ENCODE measurements at places on chromosomes 5 and 9.

- DNase-seq, result no peak
These were observed 3.9 kb downstream of the RASGRF2 start for GRCh38 chr5:80963966-80964481.

DNA sequence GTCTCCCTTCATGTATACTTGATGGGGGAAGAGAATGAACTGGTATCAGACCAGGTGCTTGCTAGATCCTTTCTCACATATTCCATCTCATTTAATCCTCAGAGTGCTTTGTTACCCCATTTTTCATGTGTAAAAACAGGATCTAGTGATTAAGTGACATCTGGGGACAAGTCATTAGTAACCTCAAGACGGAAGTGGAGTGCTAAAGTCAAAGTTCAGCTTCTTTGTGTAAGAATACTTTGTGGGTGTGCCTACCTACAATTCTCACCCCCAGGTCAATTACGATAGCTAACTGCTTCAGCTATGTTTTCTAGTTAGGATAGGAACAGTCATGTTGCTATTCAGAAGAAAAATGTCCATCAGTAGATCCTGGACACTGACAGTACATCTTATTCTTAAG, 3.1 kb upstream of the FAM120AOS start:
- no peak for DNase-seq

GRCh38 chr5:178449163-178450070, 140.8 kb downstream of the COL23A1 start:
- DNase-seq, result no peak

DNA sequence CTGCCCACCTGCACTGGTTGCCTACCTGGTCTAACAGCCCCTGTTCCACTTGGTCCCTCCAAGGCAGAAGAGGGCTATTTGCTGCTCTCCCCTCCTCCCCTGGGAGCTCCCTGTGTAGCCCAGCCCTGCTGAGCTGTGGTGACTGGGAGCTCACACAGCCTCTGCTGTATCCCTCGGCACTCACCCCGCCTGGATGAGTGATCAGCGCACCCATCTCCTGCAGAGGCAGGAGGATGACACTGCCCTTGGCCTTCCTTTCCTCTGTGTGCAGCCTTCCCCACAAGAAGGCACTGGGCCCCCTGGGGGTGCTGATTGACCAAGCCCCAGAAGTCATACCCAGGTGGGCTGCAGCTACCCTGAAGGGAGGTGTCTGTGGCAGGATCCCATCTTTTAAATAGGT, 134.2 kb downstream of the ADAMTS2 start:
- no peak for DNase-seq

GRCh38 chr5:173238312-173239232, 3.6 kb upstream of the NKX2-5 start:
- peak; percentile 50 for DNase-seq

GRCh38 chr5:82642313-82642712, 364.2 kb upstream of the RPS23 start:
- no peak for DNase-seq

- DNase-seq, result no peak
These were observed 5.1 kb upstream of the CLINT1 start for GRCh38 chr5:157864067-157864466.

DNA sequence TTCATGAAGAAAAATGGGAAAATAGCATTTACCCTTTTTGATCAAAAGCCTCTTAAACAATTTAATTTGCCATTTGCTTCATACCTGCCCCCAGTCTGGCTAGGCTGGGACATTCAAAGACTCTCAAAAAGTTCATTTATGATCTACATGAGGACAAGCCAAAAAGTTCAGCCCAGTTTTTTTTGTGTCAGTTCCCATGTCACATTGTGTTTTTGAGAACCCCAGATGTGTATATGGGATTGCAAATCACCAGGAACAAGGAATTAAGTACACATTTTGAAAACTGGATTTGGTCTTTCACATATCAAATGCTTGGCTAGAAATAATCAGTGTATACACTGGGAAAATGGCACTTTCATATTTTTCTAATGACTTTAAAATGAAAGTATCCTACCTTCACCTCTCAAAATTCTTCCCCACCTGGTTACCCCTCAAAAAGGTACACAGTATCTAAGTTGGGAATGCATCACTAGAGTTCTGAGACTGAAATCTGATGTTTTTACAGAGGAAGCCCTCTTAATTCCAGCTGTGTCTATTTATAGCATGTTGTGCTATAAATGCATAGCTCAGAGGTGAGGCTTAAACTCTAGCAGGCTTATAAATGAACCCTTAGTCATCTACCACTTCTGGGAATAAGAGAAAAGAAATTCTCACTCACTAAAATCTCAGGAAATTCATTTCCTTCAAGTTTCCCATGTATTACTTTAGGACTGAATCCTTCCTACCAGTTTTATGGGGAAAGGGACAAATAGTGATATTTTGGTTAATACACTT, 9.3 kb downstream of the STOM start:
- no peak for DNase-seq

DNA sequence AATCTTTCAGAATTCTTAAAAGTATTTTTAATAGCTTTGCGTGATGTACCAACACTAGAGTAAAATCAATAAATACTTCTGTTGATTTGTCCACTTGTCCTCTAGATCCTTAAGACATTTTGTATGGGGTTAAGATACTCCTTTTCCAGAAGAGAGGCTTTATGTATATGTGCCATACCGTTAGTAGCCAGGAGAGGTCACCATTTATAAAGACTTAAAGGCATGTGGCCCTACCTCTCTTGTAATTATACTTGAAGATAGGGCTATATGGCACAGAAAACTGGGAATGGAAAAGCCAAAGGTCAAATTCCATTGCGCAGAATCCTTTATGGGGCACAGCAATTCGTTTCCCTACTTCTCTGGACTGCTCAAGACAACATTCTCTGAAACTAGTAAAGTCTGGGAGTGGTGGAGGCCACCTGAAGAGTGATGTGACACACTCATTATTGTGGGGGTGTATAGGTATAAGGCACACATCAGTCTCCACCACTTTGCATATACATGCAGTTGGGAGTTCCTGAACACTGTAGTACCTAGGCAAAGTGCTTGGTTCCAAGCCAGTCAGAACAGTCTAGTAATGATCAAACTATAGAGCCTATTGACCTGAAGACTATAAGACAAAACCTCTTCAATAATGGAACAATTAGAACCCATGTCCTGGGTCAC, 140.1 kb upstream of the FBXL17 start:
- DNase-seq, result no peak

GRCh38 chr5:164649266-164649665, 1143.8 kb downstream of the MAT2B start:
- DNase-seq, result no peak

GRCh38 chr5:5585751-5586341, 163.4 kb downstream of the ICE1 start:
- DNase-seq, result no peak

- DNase-seq, result no peak
These were observed 10.2 kb downstream of the RETREG1 start for GRCh38 chr5:16606628-16607027.

GRCh38 chr9:73151653-73152542, at the start of gene ANXA1:
ANXA1 (plus strand) TSS chr9:73151865; CDS start chr9:73158536, 6,671 bp downstream.
- no peak for DNase-seq

GRCh38 chr9:111076519-111076918, 38.2 kb upstream of the LPAR1 start:
- no peak for DNase-seq

DNA sequence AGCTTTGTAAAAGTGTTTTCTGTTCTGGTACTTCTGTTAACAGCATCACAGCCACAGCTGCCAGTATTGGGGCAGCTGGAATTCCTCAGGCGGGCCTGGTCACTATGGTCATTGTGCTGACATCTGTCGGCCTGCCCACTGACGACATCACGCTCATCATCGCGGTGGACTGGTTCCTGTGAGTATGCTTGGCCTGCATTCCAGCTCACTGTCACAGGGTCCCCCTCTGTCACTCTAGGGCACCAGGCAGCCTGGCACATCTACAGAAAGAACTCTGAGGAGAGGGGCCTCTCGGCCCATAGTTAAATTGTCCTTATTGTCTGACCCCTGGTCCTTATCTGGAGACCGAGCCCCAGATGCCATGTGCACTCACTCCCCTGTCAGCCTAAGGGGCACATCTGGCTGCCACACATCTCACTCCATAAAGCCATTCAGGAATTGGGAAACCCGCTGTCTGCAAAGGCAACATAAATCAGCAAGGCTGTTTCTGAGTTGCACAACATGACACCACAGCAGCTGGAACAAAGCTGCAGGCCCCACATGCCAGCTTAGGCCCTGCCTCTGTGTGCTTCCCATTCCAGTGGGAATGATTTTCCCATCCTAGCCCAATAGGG, 77.5 kb downstream of the SLC1A3 start:
- DNase-seq, result peak; percentile 56

DNA sequence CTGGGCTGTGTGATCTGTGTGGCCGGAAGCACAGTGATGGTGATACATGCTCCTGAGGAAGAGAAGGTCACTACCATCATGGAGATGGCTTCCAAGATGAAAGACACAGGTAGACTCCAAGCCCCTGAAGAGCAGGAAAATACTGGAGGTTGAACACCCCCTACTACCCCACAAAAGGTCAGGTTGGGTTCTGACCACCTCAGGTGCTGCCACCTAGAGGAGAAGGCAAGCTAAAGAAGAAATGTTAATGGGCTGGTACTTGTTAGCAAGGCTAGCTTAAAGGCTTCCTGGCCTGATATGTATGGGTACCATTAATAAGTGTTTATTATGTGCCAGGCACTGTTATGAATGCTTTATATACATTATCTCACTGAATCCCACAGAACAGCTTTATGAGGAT, 11.7 kb downstream of the NIPAL4 start:
- no peak for DNase-seq

DNA sequence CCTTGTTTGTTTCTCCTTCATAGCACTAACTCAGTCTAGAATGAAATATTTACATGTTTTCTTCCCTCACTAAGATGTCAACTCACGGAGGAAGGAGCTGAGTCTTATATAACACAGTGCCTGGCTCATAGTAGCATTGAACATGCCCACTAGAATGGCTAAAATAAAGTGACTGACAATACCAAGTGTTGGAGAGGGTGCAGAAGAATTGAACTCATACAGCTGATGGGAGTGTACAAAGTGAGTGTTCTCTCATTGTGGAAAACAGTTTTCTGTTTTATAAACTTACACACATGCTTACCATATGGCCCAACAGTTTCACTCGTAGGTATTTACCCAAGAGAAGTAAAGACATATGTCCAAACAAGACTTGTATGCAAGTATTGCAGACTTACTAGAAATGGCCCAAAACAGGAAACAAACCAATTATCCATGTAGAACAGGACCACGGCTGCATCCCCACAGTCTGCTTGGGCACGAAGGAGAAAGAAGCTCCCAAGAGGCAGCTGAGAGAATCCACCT, 87.5 kb downstream of the PPARGC1B start:
- DNase-seq, result no peak

GRCh38 chr5:66710557-66711088, 114.4 kb downstream of the MAST4 start:
- DNase-seq, result no peak

- DNase-seq, result no peak
These were observed 245.1 kb downstream of the AOPEP start for GRCh38 chr9:94971378-94972131.

DNA sequence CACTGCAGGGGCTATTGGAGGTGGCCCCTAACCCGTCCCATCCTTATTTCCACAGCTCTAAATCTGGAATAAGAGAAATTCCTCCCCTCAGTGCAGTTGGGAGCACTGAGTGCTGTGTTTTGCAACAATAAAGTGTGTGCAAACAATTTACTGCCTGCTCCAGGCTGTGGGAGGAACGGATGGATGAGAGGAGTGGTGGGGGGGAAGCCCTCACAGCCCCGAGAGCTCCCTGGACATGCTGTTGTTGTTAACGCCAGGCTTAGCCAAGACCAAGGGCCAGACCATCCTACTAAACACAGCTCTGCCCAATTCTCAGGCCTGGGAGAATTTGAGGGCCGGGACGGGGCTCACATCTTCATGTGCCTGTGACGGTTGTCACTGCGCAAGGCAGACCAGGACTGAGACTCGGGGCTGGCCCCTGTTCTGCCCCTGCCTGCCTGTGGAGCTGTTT, 200.2 kb downstream of the DAB2IP start:
- no peak for DNase-seq

DNA sequence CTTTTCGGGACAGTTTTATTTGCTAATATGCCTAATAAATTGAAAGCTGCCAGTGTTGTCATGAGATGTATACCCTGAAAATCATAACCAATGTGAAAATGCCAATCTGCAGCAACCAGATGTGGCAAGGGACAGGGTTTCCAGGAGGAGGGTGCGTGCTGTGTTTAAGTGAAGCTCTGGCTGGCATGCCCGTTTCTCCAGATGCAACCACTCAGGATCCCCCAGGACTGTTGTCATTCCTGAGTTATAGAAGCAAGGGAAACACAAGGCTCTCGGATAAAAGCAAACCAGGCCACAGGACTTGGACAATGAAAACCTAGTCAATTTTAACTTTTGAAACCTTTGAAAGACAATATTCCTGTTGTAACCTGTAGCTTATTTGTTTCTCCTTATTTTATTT, 360.2 kb downstream of the SLIT3 start:
- DNase-seq, result no peak

DNA sequence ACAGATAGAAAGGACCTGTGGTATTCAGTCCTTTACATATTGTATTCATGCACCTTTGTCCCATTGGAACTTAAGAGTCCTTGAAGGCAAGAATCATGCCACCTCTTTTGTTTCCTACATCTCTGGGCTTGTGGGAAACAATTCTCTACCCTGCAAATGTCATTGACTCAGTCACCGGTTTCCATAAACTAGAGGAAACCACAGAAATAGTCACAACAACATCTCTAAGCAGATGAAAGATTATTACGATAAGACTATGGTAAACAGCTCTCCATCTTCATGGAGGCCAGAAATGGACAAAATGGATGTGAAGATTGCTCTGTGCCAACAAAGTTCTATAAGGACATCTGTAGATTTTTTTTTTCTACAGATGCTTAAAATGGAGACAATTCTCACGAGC, 165.5 kb downstream of the PIK3R1 start:
- no peak for DNase-seq

DNA sequence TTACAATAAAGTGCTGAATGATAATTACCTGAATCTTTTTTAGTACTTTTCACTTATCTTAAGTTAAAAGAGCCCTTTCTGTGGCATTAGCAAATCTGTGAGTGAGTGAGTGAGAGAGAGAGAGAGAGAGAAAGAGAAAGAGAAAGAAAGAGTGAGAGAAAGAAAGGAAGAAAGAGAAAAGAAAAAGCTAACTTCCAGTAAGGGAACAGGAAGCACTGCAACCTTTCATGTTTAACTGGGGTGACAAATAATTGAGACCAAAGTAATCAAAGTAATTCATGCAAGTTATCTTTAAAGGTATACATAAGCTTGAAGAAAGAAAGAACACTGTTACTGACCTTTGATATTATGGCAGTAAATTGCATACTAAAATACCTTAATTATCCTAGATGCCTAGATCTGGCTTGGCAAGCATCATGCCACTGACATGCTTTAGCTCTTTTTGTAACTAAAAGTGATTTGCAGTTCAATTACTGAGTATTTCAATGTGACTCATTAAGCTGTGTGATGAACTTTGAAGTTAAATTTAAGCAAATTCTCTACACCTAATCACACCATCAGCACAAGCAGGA, 21.7 kb downstream of the FEM1C start:
- no peak for DNase-seq

GRCh38 chr5:86613455-86613854, 4.3 kb upstream of the COX7C start:
- DNase-seq, result no peak

- DNase-seq, result no peak
These were observed 405.3 kb upstream of the CLINT1 start for GRCh38 chr5:158264264-158264663.

- peak; percentile 76 for DNase-seq
These were observed 2.1 kb downstream of the SYNPO start for GRCh38 chr5:150642567-150642927.

All from right forelimb (tissue), 1 donor.